ENCODE measurements at places on chromosomes 16 and 17.

DNA sequence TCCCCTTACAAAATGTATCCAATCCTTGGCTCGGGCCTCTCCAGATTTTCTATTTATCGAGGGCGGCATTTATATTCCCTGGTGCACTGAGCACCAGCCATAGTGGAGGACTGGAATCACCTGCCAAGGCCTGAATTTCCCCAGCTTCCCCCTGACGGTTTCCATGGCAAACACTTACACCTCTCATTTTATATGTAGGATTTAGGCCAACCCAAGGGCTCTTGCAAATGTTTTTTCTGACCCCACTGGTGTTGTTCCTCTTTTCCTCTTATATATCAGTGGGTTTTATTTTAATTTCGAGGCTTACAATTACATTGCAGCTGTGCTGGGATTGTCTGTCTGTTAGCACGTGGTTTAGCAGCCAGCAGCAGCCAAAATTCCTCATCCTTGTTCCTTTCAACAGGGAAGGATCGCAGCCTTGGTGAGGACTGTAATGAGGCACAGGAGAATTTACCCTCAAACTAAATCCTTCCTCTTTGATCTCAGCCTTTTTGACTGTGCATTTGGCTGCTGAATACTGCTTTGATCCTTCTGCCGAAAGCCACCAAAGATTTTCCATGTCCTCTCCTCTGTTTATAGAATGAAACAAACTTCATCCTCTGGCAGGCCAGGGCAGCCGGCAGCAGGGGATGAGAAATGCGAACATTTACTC lies 26.5 kb upstream of the CES5A start:
- DNase-seq = no peak

DNA sequence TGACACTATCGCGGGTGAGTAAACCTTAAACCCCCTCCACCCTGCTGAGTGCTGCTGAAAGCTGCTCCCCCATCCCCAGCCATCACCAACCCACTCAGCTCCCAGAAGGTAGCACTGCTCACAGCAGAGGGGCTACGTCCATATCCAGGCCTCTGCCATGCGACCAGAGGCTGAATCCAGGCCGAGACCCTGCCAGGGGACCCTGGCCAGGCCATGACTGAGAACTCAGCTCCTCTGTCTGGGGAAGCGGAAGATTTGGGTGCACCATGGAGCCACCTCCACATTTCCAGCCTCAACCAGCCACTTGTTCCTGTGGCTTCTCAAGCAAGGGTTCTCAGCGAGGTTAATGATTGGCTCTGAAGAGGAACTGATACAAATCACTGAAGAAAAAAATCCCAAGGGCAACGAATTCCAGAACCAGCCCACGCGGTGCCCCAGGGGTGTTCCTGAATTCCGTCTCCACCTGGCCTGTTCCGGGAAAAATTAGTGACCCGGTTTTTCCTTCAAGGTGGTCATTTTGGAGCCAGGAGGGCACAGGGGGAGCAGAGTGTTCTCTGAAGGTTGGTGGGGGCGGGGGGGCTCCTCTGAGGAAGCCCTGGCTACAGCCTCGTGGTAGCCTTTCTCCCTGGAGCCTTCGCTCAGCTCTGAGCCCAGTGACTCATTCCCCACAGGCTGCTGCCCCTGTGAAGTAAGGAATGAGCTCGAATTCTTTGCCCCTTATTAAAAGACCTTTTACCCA lies 9.3 kb upstream of the SLC16A5 start:
- no peak for DNase-seq

GRCh38 chr17:63946440-63947363 lies 14.6 kb upstream of the CD79B start:
- no peak for DNase-seq

- DNase-seq = no peak
Measured at GRCh38 chr17:42313773-42314566, 25.7 kb downstream of the STAT5A start.

GRCh38 chr17:39548494-39549225 lies 59.1 kb downstream of the NEUROD2 start:
- DNase-seq = no peak

DNA sequence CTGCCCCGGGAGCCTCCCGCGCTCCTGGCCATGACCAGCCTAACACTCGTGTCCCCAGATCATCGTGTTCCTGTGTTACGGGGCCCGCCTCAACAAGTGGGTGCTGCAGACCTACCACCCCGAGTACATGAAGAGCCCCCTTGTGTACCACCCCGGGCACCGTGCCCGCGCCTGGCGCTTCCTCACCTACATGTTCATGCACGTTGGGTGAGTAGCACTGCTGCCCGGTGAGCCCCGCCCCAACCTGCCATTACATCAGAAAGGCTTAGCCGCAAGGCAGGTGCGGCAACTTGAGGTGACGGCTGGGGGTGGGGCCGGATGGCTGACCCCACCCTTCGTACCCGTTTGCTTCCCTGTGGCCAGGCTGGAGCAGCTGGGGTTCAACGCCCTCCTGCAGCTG lies 1.4 kb downstream of the RHBDL1 start:
- DNase-seq = no peak

DNA sequence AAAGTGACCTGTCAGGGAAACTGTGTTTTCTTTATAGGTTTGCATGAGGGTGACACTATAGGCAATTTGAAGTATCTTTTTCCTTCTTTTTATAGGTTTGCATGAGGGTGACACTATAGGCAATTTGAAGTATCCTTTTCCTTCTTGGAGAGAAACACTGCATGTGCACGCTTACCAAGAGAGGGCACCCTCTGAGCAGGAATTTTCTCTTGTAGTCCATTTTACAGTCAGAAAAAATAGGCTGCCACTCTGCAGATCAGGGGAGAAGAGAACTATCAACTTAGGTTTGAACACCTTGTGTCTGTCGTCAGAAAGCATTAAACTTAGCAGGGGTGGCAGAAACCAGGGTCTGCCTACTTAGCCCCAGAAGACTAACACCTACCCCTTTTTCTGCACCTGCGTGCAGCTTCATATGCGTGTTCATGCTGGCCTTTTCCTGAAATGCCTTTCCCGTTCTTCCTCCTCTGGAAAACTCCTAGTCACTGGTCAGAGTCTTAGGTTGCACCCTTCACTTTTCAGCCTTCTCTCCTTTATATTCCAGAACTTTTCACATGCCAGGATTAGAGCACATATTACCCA lies 16.4 kb upstream of the SMIM36 start:
- no peak for DNase-seq

GRCh38 chr17:76327696-76328095 lies 19.6 kb upstream of the QRICH2 start:
- DNase-seq = no peak

GRCh38 chr16:23642246-23642774 lies 1.0 kb downstream of the DCTN5 start:
- no peak for DNase-seq

DNA sequence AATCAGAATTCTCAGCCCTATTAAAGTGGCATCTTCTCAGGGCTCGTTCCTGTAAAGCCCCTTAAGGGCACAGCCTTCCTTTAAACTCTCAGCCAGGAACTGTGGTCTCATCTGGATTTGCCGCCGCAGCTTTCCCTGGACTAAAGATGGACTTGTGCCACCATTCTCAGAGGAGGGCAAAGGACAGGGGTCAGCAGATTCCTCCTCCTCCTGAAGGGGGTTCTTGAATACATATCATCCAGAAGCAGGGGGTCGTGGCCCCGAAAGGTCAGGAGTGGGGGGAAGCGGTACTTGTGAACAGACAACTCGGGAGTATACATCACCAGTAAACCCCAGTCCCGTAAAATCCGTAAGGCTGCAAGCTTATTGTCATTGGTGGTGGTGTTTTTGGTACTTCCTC lies 174.8 kb downstream of the RPTOR start:
- DNase-seq = no peak

GRCh38 chr17:73722165-73722564 lies 77.9 kb upstream of the SDK2 start:
- DNase-seq = no peak

DNA sequence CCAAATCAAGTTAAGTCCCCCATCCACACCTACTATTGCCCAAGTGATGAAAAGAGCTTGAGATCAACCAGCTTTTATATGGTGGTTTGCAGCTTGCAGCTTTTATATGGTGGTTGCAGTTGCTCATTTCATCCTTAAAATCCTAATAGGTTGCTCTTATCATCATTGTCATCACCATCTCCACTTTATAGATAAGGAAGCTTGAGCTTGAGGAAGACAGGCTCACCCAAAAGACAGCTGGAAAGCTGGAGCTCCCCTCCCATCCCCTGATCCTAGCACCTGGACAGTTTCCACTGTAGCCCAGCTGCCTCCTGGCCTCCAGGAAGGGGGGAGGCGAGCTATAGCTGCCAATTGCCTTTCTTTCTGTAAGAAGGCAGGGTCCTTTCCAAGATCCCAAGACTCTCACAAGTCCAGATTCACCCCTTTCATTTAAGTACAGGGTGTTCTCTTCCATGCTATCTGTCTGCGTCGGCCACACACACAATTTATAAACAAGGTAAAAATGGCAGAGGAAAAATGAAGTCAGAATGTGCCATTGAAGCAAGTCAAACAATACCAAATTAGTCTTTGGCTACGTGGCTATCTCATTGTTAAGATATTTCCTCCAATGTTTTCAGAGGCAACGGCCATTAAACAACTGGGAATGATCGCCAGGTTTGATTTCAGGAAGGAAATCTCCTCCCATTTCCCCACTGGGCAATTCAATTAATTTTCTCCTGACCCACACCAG lies 63.3 kb downstream of the PECAM1 start:
- DNase-seq = no peak

GRCh38 chr17:76452127-76452659 lies 759 bp downstream of the UBE2O start:
- DNase-seq = no peak

- no peak for DNase-seq
Measured at GRCh38 chr17:76138234-76138895, 2.7 kb downstream of the FOXJ1 start.

GRCh38 chr16:88552815-88553214 lies 17.4 kb upstream of the ZC3H18 start:
- DNase-seq = no peak

DNA sequence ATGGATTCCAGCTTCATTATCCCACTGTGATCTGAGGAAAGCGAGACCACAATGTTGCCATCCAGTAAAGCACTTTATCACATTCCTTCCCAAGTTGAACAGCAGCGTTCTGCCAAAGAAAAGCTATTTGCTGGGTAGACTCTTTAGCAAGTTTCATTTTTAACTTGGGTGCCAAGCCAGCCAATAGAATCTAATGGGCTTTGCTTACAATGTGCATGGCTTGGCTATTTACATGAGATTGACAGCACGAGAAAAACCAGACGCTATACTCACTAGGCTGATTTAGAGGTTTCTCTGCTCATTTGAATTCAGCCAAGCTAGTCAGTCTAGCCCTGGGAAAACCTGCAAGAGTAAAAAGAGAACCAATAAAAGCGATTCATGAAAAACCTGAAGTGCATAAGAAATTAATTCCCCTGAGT lies 108.9 kb downstream of the CDH13 start:
- DNase-seq = no peak

- no peak for DNase-seq
Measured at GRCh38 chr17:20172376-20172775, 163.2 kb downstream of the SPECC1 start.

GRCh38 chr16:13168091-13168572 lies 266.7 kb downstream of the SHISA9 start:
- DNase-seq = no peak

DNA sequence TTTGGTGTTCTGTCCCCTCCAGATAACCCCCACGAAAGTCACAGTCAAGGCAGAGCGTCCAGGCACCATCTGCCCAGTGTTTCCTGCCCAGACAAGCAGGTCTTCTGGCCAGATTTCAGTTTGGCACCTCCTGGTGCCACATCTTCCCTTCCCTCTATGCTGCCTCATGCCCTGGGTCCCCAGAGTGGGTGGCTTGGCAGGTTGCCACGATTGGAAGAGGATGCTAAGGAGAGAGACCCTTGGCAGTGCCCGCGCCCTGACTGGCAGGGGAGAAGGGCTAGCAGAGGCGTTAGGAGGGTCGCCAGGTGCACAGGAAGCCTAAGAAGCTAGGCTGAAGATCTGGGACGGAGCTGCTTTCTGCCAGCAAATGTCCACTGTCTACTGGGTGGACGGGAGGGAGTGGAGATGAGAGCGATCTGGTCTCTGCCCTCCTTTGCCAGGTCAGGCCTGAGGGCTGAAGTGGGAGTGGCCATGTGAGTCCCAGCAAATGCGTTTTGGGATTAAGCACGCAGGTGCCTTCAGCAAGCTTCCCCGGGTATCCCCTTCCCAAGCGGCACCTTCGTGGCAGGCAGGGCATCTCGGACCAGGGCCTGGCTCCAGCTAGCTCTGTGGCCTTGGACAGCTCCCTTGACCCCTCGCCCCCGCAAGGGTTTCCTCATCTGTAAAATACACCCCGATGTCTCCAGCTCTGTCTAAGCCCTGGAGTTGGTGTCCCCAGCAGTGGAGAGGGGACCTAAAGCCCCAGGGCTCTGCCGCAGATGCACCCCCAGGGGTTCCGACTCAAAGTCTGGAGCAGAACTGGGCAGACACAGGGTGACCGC lies 13.4 kb upstream of the CD300A start:
- DNase-seq = no peak

- no peak for DNase-seq
Measured at GRCh38 chr16:1564325-1564724, 30.9 kb downstream of the TMEM204 start.

DNA sequence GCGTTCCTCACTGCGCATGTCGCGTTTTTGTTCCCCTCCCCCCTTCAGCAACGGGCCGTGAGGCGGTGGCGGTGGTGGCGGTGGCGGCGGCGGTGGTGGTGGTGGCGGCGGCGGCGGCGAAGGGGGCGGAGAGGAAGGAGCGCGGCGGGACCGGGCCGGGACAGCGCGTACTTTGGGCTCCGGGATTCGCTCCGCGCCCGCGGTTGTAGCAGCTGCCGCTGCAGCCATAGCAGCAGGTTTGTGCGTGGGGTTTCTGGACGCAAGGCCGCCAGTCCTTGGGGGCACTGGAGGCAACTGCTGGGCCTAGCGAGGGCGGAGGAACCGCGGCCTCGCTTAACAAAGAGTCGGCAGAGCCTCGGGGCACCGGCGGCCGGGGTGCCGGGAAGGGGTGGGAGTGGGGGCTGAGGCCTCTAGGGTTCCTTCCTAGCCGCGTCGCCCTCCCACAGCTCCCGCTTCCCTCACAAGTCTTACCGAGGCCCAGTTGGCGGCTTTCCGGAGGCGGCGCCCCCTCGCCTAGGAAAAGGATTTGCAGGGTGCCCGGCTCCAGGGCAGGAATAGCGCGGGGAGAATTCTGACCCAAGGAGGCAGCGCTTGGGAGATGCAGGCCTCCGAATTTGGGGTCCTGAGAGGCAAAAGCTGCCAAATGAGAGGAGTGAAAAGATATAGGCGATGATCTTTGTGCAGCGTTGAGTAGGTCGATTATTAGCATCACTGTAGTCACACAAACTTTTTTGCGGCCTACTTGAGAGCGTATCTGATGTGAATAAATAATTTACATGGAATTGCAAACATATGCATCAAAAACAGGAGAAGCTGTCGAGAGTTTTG lies at the start of gene DDX42:
DDX42 (plus strand) TSS at position 30 of the 828 bp plus-strand sequence. CDS start 12,880 bp downstream, outside the sequence.
- peak; percentile 81 for DNase-seq

Measured in stimulated activated CD8-positive, alpha-beta memory T cell treated with anti-CD3 and anti-CD28 coated beads, Interleukin-7, amount 100 ng/mL, for 1 hour (primary cell).